ENCODE measurements at places on chromosomes 7 and 10. TPM values are rescaled to one million over a fixed set of nuclear protein-coding genes. Genes with fewer than 3 reads are reported as not detected.

Gene EPHA1
- polyA plus RNA-seq: 15.7 TPM

GRCh38 chr7:78363866-78364265 lies 565.3 kb downstream of the PHTF2 start:
- no peak for DNase-seq

- DNase-seq: no peak
Measured at GRCh38 chr7:95430864-95431263, 4.0 kb downstream of the PON2 start.

Gene SLC13A1
- polyA plus RNA-seq: 27.9 TPM

Gene SNX13
- 51.1 TPM for polyA plus RNA-seq

Gene CPEB3
- polyA plus RNA-seq: 3.0 TPM

- no peak for DNase-seq
Measured at GRCh38 chr7:134477954-134478353, 19.1 kb upstream of the AKR1B1 start.

Gene PAPOLB
- polyA plus RNA-seq: 0.07 TPM

DNA sequence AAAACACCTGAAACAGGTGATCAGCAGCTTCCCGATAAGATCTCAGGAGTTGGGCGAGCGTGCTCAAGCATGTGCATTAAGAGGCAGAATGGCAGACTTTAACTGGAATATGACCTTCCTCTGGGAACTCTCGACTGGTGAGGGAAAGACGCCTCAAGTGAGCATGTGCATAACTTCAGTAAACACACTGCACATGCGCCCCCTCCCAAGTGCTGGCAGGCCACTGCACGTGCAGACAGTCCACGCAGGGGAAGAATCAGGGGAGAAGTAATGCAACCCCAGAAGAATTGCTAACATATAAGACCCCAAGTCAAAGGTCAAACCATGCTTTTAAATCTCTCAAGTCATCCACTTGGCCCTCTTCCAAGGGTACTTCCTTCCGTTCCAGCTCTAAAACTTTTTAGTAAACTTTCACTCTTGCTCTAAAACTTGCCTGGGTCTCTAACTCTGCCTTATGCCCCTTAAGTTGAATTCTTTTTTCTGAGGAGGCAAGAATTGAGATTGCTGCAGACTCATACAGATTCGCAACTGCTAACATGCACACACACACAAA lies 541.0 kb downstream of the TNS3 start:
- DNase-seq: no peak

Gene SUN3
- 0.37 TPM for polyA plus RNA-seq

Gene EEPD1
- 6.0 TPM for polyA plus RNA-seq

DNA sequence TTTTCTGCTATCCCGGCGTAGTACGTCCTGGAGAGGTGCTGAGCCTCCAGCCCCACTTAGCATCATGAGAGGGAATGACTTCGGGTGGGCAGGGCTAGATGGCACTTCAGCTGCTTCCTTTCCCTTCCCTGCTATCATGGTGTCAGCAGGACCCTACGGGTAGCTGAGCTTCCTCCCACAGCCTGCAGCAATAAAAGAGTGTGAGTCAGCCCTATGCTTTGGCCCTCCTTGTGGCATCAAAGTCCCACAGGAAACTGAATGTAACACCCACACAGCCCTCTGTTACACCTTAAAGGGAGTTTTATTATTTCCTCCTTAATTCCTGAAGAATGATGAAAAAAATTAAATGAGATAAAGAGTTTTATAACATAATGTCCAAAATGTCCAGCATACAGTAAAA lies 458.1 kb downstream of the RPS24 start:
- no peak for DNase-seq

DNA sequence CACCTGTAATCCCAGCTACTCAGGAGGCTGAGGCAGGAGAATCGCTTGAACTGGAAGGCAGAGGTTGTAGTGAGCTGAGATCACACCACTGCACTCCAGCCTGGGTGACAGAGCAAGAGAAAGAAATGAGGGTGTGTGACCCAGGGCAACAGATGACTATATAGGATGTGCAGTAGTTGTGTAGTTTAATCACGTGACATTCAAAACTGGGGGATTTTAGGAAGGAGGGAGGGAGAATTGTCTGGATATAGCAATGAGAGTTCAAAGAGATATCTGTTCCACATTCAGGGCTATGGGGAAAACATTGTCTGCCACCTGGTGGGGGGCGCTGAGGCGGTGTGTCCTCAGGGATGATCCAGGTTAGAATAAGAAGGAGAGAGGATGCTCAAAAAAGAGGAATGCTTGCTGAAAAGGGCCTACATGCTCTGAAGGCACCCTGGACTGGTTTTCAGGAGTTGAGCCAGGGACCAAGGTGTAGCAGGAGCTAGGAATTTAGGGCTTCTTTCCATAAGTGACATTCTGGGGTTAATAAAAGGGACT lies 7.8 kb upstream of the ZYX start:
- no peak for DNase-seq

Gene TIMM23B
- polyA plus RNA-seq: 12.7 TPM

GRCh38 chr7:130365511-130366441 lies 14.5 kb upstream of the CPA1 start:
- peak; percentile 70 for DNase-seq

Gene UBN2
- 11.9 TPM for polyA plus RNA-seq

Gene MBLAC1
- polyA plus RNA-seq: 1.7 TPM

- DNase-seq: no peak
Measured at GRCh38 chr10:42859256-42859655, 76.7 kb downstream of the BMS1 start.

DNA sequence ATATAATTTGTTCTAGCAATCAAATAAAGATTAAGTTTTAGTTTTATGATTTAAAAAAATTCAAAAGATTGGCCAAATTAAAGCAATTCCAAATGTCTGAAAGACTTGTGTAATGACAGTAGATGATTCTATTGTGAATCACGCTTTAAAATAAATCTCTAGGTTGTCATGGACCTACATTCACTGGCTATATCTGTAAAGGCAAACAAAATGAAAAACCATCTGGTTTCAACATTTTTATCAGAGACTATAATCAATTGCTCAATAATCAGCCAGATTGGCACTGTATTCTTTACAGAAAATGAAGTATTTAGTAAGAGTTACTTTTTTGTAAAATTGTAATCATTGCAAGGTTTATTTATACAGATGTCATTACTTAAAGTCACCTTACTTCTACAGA lies 60.7 kb downstream of the DGKB start:
- DNase-seq: no peak

DNA sequence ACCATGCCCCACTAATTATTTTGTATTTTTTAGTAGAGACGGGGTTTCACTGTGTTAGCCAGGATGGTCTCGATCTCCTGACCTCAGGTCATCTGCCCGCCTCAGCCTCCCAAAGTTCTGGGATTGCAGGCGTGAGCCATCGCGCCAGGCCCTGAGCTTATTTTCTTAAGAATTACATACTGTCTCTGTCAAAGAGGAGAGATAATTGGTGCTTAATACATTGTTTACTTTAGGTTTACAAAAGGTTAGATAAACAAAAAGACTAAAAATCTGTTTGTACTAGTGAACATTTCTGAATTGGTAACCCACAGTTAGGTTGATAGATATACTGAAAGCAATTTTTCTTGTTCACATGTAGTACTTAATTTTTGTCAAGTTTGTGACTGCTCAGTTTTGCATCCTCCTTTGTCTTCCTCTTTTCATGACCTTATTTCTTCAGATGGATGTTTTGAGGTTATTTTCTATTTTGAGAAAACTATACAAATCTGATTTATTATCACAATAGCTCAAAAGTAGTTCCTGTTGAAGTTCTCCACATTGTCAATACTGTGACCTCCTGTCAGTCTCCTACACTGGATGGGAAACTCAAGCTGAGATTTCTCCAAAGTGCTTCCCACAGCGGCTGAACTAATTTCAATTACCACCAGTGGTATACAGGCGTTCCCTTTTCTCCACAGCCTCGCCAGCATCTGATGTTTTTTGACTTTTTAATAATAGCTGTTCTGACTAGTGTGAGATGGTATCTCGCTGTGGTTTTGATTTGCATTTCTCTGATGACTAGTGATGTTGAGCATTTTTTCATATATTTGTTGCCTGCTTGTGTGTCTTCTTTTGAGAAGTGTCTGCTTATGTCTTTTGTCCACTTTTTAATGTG lies 22.5 kb downstream of the HHEX start:
- DNase-seq: no peak

Gene LDB3
- polyA plus RNA-seq: 0.72 TPM

Gene METTL2B
- 26.7 TPM for polyA plus RNA-seq

- no peak for DNase-seq
Measured at GRCh38 chr7:90629297-90629918, 33.3 kb downstream of the CDK14 start.

DNA sequence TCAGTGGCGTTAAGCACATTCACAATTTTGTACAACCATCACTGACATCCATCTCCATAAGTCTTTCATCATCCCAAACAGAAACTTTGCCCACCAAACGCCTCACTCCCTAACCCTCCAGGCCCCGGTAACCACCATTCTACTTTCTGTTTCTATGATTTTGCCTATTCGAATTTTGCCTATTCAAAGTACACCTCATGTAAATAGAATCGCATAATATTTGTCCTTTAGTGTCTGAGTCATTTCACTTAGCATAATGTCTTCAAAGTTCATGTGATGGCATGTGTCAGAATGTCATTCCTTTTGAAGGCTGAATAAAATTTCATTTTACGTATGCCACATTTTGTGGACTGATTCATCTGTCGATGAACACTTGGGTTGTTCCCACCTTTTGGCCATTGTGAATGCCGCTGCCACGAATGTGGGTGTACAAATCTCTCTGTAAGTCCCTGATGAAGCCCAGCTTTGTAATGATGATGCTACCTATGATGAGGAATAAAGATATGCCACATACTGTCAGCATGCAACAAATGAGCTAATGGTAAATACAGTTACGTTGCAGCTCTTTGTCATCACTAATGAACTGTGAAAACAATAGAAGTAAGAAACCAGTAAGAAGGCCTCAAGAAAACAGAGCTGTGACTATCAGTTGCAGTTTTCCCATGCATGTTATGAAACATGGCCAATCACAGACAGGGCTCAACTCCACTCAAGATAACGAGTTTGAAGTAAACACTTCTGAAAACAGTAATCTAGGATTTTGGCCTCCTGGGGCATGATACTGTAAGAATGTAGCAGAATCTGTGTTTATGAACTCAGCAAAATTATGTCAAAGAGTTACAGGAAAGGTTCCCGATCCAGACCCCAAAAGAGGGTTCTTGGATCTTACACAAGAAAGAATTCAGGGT lies 120.0 kb downstream of the ADAM12 start:
- DNase-seq: no peak

Gene PDE6C
- 0.24 TPM for polyA plus RNA-seq

Gene AEBP1
- 59.1 TPM for polyA plus RNA-seq

- DNase-seq: no peak
Measured at GRCh38 chr7:156947120-156947843, 2.2 kb upstream of the NOM1 start.

GRCh38 chr10:92697663-92698511 lies 8.1 kb downstream of the HHEX start:
- no peak for DNase-seq

GRCh38 chr7:117066668-117067067 lies 113.4 kb downstream of the ST7 start:
- DNase-seq: no peak

DNA sequence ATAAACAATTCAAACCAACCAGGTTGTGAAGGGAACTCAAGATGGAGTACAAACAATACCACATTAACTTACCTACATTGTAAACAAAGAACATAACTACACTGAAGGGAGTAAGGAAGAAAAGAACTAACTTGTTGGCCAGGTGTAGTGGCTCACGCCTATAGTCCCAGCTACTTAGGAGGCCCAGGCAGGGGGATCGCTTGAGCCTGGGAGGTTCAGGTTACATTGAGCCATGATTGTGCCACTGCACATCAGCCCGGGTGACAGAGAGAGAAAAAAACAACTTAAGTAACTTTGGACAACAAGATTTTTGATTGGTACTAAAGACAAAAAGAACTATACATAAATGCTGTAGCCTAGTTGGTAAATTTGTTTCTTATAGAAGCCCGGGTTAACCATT lies 68.8 kb downstream of the TRIL start:
- no peak for DNase-seq

- no peak for DNase-seq
Measured at GRCh38 chr7:11517853-11518252, 314.1 kb downstream of the THSD7A start.

DNA sequence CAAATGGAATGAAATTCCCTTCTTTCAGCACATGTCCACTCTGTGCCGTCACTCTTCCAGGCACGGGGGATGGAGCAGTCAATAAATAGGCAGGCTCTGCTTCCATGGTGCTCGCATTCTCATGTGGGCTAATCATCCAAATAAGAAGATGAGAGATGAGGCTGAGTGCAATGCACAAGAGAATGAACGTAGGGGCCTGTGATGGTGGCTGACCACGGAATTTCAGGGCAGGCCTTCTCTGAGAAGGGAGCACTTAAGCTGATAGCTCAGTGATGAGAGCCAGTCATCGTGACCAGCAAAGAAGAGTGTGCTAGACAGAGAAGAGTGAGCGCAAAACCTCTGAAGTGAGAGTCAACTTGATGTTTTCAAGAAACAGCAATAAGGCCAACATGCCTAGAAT lies 47.9 kb downstream of the TAF3 start:
- no peak for DNase-seq

Gene ATG9B
- polyA plus RNA-seq: 0.99 TPM

DNA sequence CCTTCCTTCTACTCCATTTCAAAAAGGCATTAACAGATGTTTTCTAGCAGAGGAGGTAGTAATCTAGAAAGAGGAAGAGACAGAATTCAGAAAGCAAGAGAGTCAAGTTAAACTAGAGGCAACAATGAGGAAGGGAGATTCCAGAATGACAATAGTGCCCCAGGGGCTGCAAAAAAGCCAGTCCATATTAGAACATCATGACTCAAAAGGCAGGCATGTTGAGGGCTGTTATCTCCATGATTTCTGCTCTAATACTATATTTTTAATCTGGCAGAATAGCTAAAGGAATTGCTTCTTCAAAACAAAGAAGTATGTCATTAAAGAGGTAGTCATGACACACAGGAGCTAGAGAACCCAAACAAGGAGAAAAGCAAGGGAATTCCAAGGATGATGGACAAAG lies 599.6 kb downstream of the INHBA start:
- no peak for DNase-seq

- DNase-seq: no peak
Measured at GRCh38 chr7:96415293-96415940, 93.5 kb upstream of the SLC25A13 start.

DNA sequence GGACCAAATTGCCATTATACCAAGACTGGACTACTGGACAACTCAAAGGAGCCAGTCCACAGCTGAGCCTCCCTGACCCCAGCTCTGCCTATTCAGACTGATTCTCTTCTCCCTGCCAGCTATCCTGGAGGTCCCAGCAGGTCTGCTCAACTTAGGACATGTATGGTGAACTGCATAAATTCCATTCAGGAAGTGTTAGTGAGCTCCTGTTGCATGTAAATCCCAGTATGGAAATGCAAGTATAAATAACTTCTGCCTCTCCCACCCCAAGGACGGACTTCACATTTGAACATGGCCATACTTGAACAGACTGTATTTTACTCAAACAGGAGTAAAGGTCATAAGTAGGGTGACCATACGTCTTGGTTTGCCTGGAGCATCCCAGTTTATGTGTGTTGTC lies 128.4 kb downstream of the CHCHD3 start:
- no peak for DNase-seq
